H54 (cell line): ENCODE measurements at places on chromosomes 2 and 18.

GRCh38 chr2:215613280-215613679, 177.4 kb upstream of the FN1 start:
- no peak for DNase-seq

DNA sequence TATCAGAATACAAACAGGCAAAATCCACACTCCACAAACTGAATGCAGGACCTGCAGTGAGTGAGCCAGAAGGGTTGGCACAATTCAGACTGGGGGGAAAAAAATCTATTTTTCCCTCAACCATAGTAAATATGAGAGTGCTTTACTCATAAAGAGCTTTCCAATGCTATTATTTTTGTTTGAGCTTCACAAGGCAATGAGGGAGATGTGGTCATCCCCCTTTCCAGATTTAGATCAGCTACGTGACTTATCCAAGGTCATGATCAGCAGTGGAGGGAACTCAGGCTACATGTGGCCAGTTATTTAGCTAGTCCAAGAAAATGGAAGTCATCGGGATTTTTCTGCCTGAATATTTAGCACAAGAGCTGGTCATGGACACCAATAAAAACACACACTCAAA, 120.4 kb upstream of the KLF7 start:
- no peak for DNase-seq

GRCh38 chr18:55477499-55477859, 110.5 kb downstream of the TCF4 start:
- DNase-seq: peak; percentile 13

- no peak for DNase-seq
Measured at GRCh38 chr18:62396967-62397366, 71.9 kb downstream of the TNFRSF11A start.

GRCh38 chr2:86216575-86217555, 17.6 kb downstream of the MRPL35 start:
- DNase-seq: no peak

GRCh38 chr18:76380127-76380729, 114.8 kb downstream of the ZNF516 start:
- no peak for DNase-seq

- DNase-seq: no peak
Measured at GRCh38 chr2:241103176-241103595, 1.1 kb upstream of the MTERF4 start.

DNA sequence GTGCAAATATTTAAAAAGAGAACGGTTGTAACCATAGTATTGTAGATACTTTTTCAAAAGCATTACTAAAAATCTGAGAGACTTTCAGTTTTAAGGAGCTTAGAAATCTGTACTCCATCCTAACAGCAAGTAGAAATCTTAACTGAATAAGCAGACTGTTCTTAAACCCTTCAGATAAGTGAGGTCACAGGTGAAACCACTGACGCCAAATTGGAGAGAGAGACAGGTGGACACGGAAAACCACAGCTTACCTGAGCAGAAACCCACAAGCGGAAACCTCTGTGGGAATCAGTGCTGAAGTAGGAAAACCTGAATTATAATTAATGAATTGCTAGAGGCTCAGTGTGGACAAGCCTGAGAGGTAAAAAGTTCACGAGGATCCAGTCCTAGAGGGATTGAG, 959.4 kb upstream of the CELF4 start:
- DNase-seq: no peak

DNA sequence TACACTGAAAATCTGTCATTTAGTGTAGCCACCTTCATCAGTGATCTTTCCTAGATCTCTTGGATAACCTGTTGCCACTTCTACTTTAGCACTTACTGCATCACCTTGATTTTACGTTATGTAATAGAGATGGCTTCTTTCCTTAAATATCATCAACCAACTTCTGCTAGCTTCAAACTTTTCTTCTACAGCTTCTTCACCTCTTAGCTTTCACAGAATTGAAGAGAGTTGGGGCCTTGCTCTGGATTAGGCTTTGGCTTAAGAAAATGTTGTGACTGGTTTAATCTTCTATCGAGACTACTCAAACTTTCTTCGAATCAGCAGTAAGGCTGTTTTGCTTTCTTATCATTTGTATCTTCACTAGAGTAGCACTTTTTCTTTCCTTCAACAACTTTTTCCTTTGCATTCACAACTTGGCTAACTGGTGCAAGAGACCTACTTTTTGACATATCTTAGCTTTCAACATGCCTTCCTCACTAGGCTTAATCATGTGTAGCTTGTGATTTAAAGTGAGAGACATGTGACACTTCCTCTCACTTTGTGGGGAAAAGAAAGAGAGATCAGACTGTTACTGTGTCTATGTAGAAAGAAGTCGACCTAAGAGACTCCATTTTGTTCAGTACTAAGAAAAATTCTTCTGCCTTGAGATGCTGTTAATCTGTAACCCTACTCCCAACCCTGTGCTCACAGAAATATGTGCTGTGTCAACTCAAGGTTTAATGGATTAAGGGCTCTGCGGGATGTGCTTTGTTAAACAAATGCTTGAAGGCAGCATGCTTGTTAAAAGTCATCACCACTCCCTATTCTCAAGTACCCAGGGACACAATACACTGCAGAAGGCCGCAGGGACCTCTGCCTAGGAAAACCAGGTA, 99.6 kb downstream of the ATL2 start:
- no peak for DNase-seq

GRCh38 chr2:102551329-102552096, 67.8 kb upstream of the SLC9A2 start:
- DNase-seq: no peak

GRCh38 chr2:57882895-57883515, 163.6 kb upstream of the VRK2 start:
- no peak for DNase-seq

- no peak for DNase-seq
Measured at GRCh38 chr18:13276530-13277520, 58.3 kb downstream of the LDLRAD4 start.

DNA sequence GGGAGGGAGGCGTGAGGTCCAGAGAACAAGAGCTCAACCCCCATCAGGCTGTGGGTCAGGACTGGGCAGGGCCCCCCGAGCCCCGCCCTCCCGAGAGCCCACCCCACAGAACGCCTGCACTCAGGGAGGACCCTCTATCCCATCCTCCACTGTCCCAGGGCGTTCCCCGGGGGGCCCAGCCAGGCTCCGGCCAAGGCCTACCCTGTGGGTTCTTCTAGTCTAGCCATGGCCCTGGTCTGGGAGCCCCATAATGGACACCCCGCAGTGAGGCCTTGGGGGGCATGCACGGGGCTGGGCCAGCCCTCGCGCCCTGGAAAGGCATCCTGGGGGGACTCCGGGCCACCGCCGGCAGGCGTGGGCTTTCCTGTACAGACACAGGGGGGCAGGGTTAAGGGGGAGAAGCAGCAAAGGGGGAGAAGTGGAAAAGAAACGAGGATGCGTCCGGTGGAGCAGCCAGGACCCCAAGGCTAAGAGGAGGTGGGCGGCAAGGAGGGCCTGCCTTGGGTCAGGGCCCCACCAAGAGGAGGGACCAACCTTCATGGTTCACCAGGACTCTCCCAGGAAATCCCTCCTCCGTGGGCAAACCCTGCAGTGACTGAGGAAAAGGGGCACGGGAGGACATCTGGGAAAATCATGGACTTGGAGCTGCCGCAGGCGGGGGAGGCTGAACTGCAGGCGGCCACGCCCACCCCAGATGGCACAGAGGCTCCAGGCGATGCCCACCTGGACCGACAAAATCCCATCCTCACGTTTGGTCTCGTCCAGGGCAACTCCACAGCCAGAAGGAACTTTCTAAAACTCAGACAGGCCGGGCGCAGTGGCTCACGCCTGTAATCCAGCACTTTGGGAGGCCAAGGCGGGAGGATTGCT, 2.7 kb upstream of the CROCC2 start:
- DNase-seq: no peak
